ENCODE measurements at places on chromosomes 7 and 10.

GRCh38 chr10:36681751-36682632 is 443.4 kb upstream of the ANKRD30A start:
- no peaks in the 10 kb centered on the region for H3K27me3 ChIP-seq
- H3K4me3 ChIP-seq = no peak overlapping the region
- no peak for DNase-seq
- no peaks in the 10 kb centered on the region for H3K4me1 ChIP-seq
- no peak overlapping the region for H3K27ac ChIP-seq

DNA sequence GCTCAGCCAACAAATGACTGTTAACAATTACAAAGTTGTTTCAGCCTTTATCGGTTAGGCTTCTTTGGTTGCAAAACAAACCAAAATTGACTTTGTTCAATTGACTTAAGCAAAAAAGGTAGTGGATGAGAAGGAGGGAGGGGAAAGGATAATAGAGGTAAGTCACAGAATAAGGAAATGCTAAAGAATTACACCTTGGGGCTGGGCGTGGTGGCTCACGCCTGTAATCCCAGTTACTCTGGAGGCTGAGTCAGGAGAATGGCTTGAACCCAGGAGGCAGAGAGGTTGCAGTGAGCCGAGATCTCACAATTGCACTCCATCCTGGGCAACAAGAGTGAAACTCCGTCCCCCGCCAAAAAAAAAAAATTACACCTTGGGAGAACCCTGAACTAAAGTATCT is 41.4 kb downstream of the AHCYL2 start:
- H3K36me3 ChIP-seq = no peaks in the 10 kb centered on the region
- no peaks in the 10 kb centered on the region for H3K27me3 ChIP-seq
- no peak for DNase-seq
- no peak overlapping the region for H3K27ac ChIP-seq

DNA sequence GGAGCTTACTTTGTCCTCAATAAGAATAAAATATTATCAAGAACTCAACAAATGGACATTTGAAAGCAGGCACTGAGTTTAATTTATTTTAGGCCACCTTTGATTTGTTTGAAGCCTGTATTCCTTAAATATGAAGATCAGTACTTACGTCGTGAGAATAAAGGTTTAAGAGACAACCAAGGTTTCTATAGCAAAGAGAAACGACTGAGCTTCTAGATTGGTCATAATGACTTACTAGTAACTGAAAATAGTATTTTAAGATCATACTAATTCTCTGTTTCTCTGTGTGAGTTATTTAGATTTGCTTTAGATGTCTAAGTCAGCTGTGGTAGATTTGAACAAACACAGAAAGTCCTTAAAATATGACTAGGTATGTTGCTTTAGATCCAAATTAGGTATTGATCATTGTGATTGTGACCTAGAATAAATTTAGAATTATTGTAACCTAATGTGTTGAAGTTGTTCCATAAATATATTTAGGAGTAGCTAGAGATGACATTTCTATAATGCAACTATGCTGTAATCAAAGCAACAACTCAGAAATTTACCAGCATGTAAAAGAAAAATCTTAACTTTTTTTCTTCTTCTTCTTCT is 2.4 kb upstream of the GLCCI1 start:
- no peak overlapping the region for H3K27ac ChIP-seq
- H3K36me3 ChIP-seq = no peaks in the 10 kb centered on the region
- H3K27me3 ChIP-seq = no peaks in the 10 kb centered on the region
- no peak for DNase-seq

- no peaks in the 10 kb centered on the region for H3K27me3 ChIP-seq
- H3K4me3 ChIP-seq = peak overlapping the region; percentile 13
- DNase-seq = no peak
- peak overlapping the region; percentile 62 for H3K27ac ChIP-seq
- H3K36me3 ChIP-seq = peaks cover 49% of the 10 kb centered on the region
Observed at GRCh38 chr7:2525658-2526630, 6.4 kb downstream of the LFNG start.

GRCh38 chr7:155803418-155804376 is 8.6 kb downstream of the SHH start:
- DNase-seq = peak; percentile 27
- no peak overlapping the region for H3K27ac ChIP-seq
- no peaks in the 10 kb centered on the region for H3K36me3 ChIP-seq
- H3K4me3 ChIP-seq = peak overlapping the region; percentile 72
- H3K4me1 ChIP-seq = peaks cover 28% of the 10 kb centered on the region

- H3K4me1 ChIP-seq = peaks cover 13% of the 10 kb centered on the region
- DNase-seq = peak; percentile 13
- no peak overlapping the region for H3K4me3 ChIP-seq
- H3K27me3 ChIP-seq = peaks cover 2% of the 10 kb centered on the region
- H3K27ac ChIP-seq = no peak overlapping the region
Observed at GRCh38 chr10:47268696-47269095, 31.3 kb upstream of the GDF10 start.
